ENCODE measurements at places on chromosomes 1 and 21.

GRCh38 chr1:69728206-69728605 is 160.5 kb downstream of the LRRC7 start:
- DNase-seq = no peak

GRCh38 chr1:66295803-66296202 is 238.2 kb upstream of the SGIP1 start:
- no peak for DNase-seq

DNA sequence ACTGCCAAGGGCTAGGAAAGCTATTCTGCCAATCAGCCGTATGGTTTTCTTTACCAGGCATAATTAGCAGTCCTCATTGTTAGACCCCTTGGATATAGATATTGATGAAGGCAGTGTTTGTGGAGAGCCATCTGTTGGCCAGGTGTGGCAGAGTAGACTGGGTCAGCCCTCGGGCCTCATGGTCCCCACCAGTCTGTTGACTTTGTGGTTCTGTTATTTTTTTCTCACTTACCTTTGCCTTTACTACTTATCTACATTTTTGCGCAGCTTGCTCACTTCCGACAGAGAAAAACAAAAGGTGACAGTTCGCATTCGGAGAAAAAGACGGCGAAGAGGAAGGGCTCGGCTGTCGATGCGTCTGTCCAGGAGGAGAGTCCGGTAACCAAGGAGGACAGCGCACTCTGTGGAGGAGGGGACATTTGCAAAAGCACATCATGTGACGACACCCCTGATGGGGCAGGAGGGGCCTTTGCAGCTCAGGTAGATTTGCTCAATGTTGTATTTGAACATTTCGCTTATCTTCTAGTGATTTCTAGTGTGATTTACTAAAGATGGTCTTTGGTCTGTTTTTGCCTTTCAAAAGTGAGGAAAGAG is 2.3 kb downstream of the PCNT start:
- DNase-seq = no peak

DNA sequence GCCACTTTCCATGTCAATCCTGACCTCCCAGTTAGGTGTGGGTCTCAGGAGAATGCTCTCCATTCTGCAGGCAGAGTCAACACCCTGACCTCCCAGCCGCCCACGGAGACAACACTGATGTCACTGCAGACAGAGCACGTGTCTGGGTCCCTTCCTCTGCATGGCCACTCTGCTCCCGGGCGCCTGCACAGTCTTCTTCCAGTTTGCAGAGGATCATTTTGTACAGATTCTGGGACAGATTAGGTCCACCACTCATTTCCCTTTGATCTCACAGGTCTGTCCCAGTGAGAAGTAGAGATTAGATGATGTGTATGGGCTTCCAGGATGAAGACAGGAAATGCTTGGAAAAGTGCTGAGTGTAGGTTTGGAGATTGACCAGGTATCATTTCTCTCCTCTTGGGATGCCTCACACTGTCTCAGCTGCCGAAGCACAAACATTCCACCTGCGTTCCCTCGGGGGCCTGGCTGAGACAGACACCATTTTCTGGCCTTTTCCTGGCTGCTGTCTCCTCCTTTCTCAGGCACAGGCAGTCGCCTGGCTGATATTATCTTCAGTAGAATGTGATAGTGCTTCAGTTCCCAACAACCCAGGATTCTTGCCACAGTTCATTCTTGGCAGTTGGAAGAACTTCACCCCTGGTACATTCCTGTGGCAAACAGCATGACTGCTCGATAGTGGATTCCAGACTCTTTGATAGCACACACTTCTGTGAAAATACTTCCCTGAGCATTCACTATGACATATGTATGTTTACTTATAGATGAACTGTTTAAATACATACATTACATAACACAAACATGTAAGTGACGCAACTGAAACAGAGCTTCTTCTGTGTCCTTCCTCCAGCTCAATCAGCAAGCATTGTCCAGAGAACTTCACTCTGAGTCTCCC is 7.9 kb downstream of the MYBPHL start:
- no peak for DNase-seq

GRCh38 chr1:230267338-230268065 is 158.6 kb downstream of the PGBD5 start:
- no peak for DNase-seq

- no peak for DNase-seq
Observed at GRCh38 chr1:2001773-2002411, 1.7 kb downstream of the CFAP74 start.

- DNase-seq = no peak
Observed at GRCh38 chr1:84365225-84366221, 32.8 kb upstream of the DNASE2B start.

DNA sequence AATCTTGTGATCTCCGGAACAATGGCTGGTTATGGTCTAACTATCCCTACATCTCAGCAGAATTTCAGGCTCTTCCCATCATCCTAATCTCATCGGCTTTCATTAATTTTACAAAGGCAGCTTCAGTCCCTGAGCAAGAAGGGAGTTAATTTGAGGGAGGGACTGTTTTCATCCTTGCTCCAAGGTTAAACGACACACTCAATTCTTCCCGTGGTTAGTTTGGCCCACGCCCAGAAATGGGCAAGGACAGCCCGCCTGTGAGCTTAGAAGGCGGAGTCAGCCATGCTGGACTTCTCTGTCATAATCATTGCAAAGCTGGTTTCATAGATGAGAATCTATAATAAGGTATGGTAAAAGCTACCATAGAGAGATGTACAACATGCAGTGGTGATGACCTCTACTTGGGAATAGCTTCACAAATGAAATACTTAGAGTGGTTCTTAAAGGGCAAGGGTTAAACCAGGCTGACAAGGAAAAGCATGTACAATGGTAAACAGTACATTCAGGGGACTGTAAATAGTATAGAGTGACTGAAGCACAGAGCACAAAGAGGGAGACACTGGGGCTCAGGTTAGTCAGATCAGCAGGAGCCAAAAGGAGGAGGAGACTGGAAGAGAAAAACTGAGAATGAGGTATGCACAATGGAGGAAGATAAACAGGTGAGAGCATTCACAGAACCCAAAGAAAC is 108.8 kb downstream of the SMYD3 start:
- DNase-seq = no peak

GRCh38 chr1:107787299-107787698 is 177.7 kb downstream of the VAV3 start:
- DNase-seq = no peak

GRCh38 chr1:163834778-163835177 is 513.0 kb downstream of the NUF2 start:
- DNase-seq = no peak

DNA sequence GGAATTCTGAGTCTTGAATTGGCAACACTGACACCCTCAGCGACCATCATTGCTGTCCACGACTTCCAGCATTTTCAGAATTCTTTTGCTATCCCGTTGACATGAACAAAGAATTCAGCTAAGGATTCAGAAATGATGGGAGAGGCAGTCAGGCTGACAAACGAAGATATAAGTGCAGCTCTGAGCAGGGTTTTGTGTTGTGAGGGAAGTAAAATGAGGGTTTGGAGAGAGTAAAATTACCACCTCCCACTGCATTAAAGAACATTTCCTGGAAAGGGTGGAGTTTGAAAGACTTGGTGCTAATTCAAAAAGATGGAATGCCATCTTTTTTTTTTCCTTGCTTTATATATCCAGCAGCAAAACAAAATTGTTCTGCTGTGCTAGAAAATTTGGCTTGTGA is 4.9 kb upstream of the ELK4 start:
- no peak for DNase-seq

GRCh38 chr1:229882621-229883020 is 184.4 kb upstream of the GALNT2 start:
- DNase-seq = no peak

DNA sequence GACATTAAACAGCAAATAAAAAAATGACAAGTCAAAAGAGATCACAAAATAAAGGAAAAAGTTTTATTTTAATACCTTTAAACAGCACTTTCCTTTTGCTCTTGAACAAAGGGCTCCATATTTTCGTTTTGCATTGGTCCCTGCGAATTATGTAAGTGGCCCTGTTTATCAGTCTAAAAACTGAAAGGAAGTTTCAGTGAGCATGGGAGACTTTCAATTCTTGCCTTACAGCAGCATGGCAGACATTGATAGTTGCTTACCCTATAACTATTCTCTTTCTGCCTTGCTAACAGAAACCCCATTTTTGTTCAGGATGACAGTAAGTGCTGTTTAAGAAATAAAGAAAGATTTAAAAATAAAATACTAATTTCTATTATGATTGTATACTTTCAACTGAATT is 5.2 kb upstream of the SH3GLB1 start:
- no peak for DNase-seq

- DNase-seq = no peak
Observed at GRCh38 chr1:26666855-26667254, 29.0 kb upstream of the ARID1A start.

DNA sequence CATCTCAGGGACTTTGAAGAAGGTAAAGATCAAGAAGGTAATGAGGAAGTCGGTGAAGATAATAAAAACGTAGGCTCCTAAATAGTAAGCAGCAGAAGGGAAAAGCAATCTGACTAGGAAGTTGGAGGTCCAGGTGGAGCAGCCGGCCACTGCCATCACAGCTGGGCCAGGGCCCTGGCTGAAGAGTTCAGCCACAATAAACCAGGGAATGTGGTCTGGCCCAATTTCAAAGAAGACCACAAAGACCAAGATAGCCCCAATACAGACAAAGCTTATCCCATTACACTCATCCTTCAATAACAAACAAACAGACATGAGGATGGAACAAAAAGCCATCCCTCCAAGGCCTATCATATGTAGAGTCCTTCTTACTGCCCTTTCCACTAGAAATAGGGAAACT is 18.4 kb upstream of the JAK1 start:
- no peak for DNase-seq

GRCh38 chr1:38129971-38130370 is 83.4 kb upstream of the POU3F1 start:
- DNase-seq = no peak

DNA sequence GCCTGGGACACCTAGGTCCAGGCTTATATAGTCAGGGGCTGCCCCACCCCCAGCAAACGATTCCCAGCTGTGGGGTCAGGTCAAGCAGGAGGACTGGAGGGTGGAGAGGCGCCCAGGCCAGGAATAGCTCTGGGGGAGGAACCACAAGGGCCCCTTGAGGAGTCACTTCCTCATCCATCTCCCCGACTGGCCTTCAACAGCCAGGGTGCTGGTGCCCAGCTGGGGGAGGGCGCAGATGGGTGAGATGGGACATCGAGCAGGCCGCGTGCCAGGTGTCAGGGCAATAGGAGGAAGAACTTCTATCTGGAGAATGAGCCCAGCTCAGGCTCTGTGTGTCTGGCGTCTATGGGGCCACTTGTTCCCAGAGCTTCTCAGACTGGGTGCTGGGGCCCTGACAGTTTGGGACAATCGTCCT is 208 bp upstream of the MYBPH start:
- no peak for DNase-seq

DNA sequence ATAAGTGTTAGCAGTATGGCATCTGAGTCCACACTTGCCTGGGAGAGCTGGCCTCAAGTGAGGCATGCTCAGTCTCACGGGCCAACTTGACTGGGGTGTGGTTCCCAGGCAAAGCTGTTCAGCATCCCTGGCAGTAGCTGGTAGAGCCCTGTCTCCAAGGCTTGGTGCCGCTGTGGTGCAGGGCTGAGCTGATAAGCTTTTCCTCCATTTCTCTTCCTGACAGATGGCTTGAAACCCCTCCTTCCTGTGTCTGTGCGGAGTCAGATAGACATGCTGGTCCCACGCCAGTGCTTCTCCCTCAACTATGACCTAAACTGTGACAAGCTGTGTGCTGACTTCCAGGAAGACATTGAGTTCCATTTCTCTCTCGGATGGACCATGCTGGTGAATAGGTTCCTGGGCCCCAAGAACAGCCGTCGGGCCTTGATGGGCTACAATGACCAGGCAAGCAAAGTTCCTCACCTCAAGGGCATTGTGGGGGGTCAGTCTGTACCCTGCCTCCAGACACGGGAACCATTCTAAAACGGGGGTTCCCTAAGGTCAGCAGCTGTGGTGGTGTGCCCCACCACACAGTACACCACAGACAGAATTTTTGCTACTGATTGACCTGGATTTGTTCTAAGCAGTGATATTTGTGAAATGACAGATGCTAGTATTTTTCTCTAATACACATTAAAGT is 13.7 kb upstream of the MIIP start:
- no peak for DNase-seq

- no peak for DNase-seq
Observed at GRCh38 chr1:119384591-119384990, 16.0 kb downstream of the HAO2 start.

DNA sequence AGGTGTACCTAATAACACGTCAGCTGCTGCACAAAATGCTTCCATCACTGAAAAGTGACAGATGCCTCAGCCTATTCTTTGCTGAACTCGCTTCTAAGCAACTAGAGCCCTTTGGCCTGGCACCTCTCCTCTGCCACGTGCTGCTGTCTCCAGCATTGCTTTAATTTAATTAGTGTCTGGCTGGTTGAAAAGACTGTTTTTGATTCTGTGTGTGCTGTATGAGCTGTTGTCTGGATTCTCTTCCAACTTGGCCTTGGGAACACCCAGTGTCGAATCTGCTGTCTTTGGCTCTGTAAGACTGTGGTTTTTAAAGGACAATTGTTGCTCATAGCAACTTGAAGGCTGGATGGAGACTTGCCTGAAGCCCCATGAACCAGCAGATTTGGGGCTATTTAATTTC is 109.5 kb downstream of the PSMG1 start:
- no peak for DNase-seq

DNA sequence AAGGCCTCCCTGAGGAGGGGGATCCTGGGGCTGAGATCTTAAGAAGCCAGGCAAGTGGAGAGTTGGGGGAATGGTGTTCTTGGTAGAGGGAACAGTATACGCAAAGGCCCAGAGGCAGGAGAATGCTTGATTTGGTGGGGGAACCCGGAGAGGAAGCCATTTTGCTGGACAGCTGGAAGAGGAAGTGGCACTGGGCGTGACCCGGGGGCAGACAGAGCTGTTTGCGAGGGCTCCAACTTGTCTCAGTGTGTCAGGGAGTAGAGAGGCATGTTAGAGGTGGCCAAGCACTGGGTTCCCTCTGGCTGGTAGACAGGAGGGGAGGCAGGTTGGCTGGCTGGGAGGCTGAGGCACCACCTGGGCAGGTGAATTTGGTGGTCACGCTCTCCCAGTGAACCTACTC is 96.3 kb upstream of the ACTL8 start:
- DNase-seq = no peak
